ENCODE measurements at places on chromosomes 12 and 14. TPM values are rescaled to one million over a fixed set of nuclear protein-coding genes. Genes with fewer than 3 reads are reported as not detected.

SOX5 gene
- total RNA-seq = 2.6 TPM

CNTN1 gene
- total RNA-seq = under 0.01 TPM

PRH2 gene
- total RNA-seq = 0.65 TPM

C12orf43 gene
- total RNA-seq = 23.2 TPM

HOXC11 gene
- not detected for total RNA-seq

CD4 gene
- not detected for total RNA-seq

IAPP gene
- total RNA-seq = not detected

LEMD3 gene
- 22.9 TPM for total RNA-seq

CACNA1C gene
- 0.98 TPM for total RNA-seq

KITLG gene
- 39.6 TPM for total RNA-seq

ANO4 gene
- total RNA-seq = not detected

SPX gene
- 0.10 TPM for total RNA-seq

KRT73 gene
- total RNA-seq = not detected

TMEM132D gene
- total RNA-seq = not detected

LRP10 gene
- total RNA-seq = 116 TPM

SRRM4 gene
- total RNA-seq = not detected

P2RX2 gene
- total RNA-seq = not detected

PZP gene
- total RNA-seq = 0.98 TPM
